ENCODE measurements at places on chromosomes 12 and 14. TPM values are rescaled to one million over a fixed set of nuclear protein-coding genes. Genes with fewer than 3 reads are reported as not detected.

- H3K27me3 ChIP-seq: no peaks in the 10 kb centered on the region
- H3K4me3 ChIP-seq: no peak overlapping the region
- H3K27ac ChIP-seq: no peak overlapping the region
- no peak for DNase-seq
- H3K36me3 ChIP-seq: no peaks in the 10 kb centered on the region
These were observed 6.4 kb downstream of the SUSD6 start for GRCh38 chr14:69617796-69618195.

GRCh38 chr14:73393375-73393774 is 65.0 kb downstream of the NUMB start:
- H3K4me3 ChIP-seq: no peak overlapping the region
- no peaks in the 10 kb centered on the region for H3K27me3 ChIP-seq
- H3K36me3 ChIP-seq: no peaks in the 10 kb centered on the region
- H3K4me1 ChIP-seq: no peaks in the 10 kb centered on the region

DNA sequence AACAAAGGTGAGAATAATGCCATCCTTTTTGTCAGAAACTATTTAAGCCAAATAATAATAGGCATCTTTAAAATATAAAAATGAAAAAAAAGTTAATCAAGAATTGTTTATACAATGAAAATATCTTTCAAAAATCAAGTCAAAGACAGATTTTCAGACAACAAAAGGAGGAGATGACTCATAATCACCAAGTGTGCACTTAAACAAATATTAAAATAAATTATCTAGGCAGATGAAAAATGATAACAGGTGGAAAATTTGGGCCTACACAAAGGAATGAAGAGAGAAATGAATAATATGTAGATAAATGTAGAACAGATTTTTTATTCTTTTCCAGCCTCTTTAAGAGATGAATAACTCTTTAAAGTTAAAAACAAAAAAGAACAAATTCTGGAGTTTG is 250.0 kb upstream of the PLEKHG7 start:
- H3K27ac ChIP-seq: no peak overlapping the region
- H3K4me1 ChIP-seq: no peaks in the 10 kb centered on the region
- no peak overlapping the region for H3K4me3 ChIP-seq
- no peaks in the 10 kb centered on the region for H3K36me3 ChIP-seq

The CLEC4E gene
- polyA plus RNA-seq: 7.9 TPM

The DAO gene
- polyA plus RNA-seq: not detected

The KIF5A gene
- 0.75 TPM for polyA plus RNA-seq

DNA sequence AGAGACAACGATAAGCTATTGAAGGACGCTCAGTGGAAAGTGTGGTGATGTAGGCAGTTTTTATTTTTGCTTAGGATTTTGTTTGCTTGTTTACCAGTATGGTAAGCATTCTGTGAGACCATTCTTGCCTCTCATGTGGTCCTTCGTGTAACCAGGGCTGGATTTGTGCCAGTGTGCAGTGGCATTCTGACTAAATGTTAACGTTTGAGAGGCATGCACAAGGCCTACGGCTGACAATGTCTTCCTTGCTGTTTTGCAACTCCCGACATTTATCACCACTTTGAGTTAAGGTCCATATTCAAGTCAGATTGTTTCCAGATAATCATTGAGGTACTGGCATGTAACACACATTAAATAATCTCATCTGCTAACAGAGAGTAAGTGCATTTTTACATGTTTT is 102.3 kb upstream of the BCAT1 start:
- H3K4me3 ChIP-seq: no peak overlapping the region
- no peak overlapping the region for H3K27ac ChIP-seq
- H3K27me3 ChIP-seq: no peaks in the 10 kb centered on the region
- H3K4me1 ChIP-seq: no peaks in the 10 kb centered on the region
- no peak for DNase-seq

DNA sequence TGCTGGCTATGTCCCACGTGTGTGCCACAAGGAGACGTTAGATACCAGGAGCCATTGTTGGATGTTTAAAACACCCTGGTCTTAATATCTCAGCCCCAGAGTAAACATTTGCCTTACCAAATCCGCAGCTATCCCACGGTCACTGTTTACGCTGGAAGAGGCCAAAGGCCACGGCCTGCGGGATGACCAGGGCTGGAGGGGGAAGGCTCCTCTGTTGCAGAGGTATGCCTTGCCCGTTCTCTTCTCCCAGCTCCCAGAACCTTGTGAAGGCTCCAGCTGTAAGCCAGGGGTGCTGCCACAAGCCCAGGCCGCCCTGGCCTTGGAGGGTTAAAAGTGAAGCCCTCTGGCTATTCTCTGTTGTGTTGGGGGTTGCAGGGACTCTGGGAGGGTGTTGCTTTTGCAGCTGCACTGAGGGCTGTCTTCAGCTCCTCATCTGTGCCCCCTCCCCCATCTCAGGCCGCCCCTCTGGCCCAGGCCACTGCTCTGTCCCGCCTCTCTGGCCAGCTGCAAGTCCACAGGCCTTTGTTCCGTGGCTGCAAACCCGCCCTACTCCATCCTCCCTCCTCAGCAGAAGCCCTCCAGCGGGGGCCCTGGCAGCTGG is 2.5 kb downstream of the PLEKHG3 start:
- peak overlapping the region; percentile 80 for H3K27ac ChIP-seq
- H3K4me1 ChIP-seq: no peaks in the 10 kb centered on the region
- H3K4me3 ChIP-seq: no peak overlapping the region
- no peak for DNase-seq
- H3K27me3 ChIP-seq: no peaks in the 10 kb centered on the region

The RERGL gene
- polyA plus RNA-seq: 2.3 TPM

The SLC24A4 gene
- 0.25 TPM for polyA plus RNA-seq

GRCh38 chr12:77847680-77848431 is 17.2 kb downstream of the NAV3 start:
- H3K4me1 ChIP-seq: peaks cover 7% of the 10 kb centered on the region
- no peaks in the 10 kb centered on the region for H3K36me3 ChIP-seq

DNA sequence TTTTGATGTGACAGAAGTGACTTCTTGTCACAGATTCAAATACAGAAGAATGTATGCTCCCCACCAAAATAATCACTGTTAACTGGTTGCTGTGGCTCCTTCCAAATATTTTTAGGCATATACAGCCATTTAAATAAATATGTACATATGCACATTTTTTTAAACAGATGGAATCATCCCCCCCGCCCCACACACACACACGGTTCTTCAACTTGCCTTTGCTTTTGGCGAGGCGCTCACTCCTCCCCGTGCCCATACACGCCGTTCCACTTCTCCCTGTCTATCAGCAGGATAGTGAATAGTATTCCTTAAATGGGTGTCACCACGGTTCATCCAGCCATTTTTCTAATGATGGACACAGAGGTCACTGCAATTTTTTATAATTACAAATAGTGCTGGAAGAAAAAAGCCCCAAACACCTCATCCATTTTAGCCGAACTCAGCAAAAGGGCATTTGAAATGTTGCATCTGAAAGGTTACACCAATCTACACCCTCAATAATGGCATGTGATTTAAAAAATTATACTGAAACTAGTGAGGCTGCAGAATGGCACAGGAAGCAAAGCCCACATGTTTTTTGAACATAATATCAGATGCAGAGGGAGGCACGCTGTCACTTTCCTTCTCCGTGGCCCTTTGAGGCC is 39.2 kb upstream of the MEG3 start:
- no peak overlapping the region for H3K27ac ChIP-seq
- H3K4me1 ChIP-seq: no peaks in the 10 kb centered on the region
- no peaks in the 10 kb centered on the region for H3K27me3 ChIP-seq

DNA sequence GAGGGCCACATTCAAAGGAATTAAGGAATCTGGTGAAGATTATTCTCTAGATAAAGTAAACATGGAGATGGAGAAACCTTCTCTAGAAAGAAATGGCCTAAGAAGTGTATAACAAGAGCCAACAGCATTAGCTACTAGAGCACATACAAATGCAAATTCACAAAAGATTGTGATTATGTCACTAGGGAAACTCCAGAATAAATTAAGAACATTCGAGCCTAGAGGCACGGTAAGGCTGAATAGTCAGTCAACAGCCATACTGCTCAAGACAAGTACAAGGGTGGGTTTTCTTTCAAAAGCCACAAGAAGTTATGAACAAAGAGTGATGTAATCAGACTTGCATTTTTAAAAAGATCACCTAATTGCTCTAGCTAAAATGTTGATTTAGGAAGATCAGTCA is 25.4 kb downstream of the PPP4R3A start:
- DNase-seq: no peak
- peaks cover 9% of the 10 kb centered on the region for H3K4me1 ChIP-seq
- H3K4me3 ChIP-seq: no peak overlapping the region
- no peak overlapping the region for H3K27ac ChIP-seq
- no peaks in the 10 kb centered on the region for H3K27me3 ChIP-seq
- H3K36me3 ChIP-seq: peaks cover 12% of the 10 kb centered on the region

GRCh38 chr12:39780913-39781446 is 161.4 kb upstream of the ABCD2 start:
- no peak overlapping the region for H3K4me3 ChIP-seq
- H3K36me3 ChIP-seq: no peaks in the 10 kb centered on the region
- H3K4me1 ChIP-seq: no peaks in the 10 kb centered on the region
- DNase-seq: no peak
